HT-29 (cell line): ENCODE measurements at places on chromosomes 4 and X. TPM values are rescaled to one million over a fixed set of nuclear protein-coding genes. Genes with fewer than 3 reads are reported as not detected.

MTMR8 gene
- total RNA-seq, result 2.7 and 3.4 TPM in 2 replicates

CACNA1F gene
- total RNA-seq, result not detected in 2 replicates

CLGN gene
- total RNA-seq, result 0.05 TPM in 1 of 2 replicates, not detected in the other

PPP1R3F gene
- 7.2 and 7.3 TPM in 2 replicates for total RNA-seq

AFAP1 gene
- 2.9 and 3.7 TPM in 2 replicates for total RNA-seq

SMR3B gene
- total RNA-seq, result not detected in 2 replicates

ZIC3 gene
- not detected in 2 replicates for total RNA-seq

CBR4 gene
- total RNA-seq, result 5.4 and 6.1 TPM in 2 replicates

HAND2 gene
- not detected in 2 replicates for total RNA-seq

DNA sequence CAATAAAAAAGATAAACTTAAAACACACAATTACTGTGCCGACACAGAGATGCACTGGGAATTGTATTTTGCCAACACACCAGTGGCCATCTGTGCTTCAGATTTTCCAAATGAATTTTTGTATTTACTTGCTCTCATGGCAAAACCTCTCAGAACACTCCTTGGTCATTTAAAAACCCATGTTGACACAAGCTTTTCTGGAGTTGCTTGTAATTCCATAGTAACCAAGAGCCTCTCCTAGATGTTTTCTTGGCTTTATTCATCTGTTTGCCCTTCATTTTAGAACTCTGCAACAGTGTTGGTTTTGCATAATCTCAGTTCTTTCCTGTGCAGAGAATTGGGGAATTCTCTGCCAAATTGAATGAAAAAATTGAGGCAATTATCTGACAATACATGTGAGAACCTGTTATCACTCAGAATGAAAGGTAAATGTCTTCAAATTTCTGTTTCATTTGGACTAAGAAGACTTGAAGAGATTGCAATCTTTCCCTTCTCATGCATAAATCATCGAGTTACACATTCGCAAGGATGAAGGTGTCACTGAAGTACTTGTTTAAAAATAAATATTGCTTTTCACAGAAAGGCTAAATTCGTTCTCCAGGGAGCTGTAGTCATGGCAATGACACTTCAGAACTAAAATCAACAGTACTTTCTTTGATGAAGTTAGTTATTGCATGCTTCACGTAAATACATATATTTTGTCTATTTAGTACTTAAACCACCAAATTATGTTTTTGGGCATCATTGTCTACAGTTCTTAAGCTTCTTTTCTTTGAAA is 301.8 kb upstream of the CTSO start:
- no peak for DNase-seq

DNA sequence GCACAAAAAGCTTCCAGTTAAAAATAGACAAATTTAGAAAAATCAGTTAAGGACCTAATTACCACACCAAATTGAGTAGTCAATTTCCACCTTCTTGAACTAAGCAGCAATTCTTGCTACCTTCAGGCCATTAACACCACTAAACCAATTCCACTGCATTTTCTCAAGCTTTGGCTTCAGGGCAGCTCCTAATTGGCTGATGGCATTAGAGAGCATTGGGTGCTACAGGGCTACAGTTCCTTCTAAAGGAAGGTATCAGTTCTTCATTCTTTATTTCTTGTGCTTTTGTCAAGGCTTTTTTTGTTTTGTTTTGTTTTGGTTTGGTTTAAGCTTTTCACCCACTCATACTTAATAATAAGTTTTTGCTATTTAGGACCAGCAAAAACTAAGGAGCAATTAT is 90.2 kb upstream of the FAM241A start:
- no peak for DNase-seq

DNA sequence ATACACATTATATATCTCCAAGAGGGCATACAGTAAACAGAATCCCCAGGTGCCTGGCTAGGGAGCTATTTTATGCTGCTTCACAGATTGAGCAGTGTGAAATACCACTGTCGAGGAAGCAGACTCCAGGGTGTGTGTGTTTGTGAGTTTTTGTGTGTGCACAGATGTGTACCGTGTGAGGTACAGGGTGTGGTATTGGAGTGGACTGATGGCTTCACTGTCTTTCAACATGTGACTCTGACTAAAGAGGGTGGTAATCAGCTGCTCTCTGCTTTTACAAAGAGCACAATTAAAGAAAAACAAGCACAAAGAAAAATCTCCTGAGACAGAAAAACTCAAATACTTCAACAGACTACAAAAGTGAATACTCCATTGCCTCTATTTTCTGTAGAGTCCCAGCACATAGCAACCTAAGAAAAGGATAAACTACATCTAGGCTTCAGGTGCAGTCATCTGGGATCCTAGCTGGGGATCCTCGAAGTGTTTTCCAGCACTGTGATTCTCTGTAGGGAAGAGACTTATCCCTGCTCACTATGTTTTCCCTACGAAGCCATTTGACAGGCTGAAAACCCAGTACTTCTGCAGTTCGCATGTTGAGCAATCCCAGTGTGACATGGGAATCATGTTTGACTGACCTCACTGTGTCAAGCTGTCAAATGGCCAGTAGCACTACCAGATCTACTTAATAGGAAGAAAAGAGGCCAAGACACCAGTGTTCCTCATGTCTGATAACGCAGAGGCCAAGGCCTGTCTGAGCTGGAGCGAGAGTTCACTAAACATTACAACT is 100.3 kb downstream of the CDS1 start:
- no peak for DNase-seq

DNA sequence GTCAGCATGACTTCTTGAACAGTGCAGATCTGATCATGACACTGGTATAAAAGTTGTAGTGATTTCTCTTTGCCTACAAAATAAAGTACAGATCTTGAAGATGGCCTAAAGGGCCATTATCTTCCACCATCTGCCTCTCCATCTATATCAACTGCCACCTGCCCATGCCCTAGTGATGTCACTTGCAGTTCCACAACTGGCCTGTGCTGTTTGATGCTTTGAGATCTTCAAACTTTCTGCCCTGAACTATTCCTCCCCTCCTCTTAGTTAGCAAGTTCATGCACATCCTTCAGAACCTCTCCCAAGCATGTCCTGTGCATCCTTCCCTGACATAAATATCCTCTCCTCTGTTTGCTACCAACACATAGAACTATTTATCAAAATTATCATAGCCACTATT is 217.0 kb downstream of the SOWAHB start:
- peak; percentile 31 for DNase-seq
